CMK (cell line): ENCODE measurements at places on chromosomes 6 and 20.

- DNase-seq: no peak
Observed at GRCh38 chr20:24148372-24148771, 159.8 kb upstream of the GGTLC1 start.

DNA sequence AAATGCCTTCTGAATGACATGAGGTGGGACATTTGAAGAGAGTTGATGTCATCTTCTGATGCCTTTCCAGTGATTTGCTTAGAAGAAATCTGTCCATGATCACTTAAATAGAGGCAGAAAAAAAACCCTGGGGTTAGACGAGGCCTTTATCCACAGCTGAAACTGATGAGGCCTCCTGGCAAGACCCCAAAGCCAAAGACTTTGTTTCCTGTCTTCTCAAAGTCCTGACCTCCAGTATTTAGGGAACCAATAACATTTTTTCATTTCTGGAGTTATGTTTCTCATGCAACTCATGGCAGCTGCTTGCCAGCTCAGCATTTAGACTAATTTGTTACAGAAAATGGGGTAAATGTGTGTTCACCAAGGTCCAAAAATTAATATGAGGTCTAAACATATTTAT lies 248.0 kb upstream of the PRDM1 start:
- DNase-seq: no peak

DNA sequence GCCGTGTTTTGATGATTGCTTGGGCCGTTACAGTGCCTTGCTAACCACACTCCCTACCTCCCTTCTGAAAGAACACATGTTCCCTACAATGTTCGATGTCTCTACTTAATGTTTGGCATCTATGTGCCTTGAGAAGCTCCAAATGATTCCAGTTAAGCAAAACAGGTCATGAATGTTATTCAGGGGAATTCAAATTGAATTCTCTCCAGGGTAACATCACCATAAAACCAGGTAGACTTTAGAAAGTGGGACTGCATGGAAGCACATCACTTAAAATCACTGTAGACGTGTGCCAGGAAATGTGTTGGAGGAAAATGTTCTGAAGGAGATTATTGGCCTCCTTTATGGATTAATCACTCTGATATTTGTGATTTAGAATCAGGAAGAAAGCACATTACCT lies 128.1 kb downstream of the ADAT2 start:
- DNase-seq: no peak

GRCh38 chr6:98463038-98464000 lies 371.1 kb upstream of the POU3F2 start:
- no peak for DNase-seq

- DNase-seq: no peak
Observed at GRCh38 chr6:132153221-132153898, 202.2 kb upstream of the CCN2 start.

DNA sequence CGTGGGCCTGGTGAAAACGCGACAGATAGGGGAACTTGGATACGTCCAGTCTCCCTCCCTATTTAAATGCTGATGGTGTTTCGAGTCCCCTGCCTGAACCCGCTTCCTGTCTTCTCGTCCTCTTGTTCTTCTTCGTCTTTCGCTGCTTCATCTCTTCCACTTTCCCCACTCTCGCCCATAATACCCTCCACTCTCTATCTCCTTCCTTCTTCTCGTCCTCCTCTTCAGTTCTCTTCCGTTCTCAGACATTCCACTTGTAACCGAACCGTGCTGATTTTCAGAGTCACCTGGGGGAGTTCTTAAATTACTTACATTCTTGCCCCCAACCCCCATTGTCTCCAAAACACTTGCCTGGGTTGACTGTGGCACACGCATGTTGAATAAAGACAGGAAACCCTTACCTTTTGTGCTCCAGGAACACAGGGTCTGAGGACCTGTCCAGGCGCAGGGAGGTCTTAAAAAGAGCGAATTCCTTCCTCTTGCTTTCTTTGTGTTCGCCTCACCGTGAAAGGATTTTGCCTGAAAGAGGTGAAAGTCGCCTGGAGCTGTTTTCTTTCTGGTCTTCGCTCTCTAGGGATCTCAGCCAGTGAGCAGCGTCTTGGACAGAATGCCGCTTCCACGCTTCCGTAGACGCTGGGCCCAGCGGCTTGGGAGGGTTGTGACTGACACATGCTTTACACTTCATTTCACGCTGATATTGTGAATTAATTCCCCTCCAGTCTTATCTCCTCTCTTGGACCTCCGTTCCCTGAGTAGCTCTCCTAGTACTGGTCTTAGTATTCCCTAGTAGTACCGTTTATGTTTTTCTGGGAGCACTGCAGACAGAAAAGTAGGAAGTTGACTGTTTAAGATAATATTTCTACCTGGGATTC lies 184.0 kb downstream of the GPX5 start:
- no peak for DNase-seq

DNA sequence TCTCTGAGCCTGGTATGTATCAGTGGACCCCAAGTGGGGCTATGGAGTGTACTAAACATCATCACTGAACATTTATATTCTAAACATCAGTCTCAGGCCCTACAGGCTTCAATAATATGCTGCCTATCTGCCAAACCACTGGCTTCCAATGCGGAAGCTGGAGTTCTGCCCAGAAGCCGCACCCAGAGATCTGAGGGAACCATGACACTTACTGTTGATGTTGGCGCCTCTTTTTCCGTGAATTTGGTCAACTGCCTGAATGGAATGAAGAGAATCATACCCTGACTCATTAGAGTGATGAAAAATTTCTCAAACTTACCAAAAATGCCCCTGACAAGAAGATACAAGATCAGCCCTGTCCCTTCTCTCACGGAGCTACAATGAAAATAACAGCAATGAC lies 66.2 kb downstream of the SLC22A23 start:
- DNase-seq: no peak

- DNase-seq: no peak
Observed at GRCh38 chr20:21049305-21049828, 56.8 kb downstream of the LINC00237 start.

GRCh38 chr6:98203170-98203806 lies 631.1 kb upstream of the POU3F2 start:
- DNase-seq: no peak

- peak; percentile 43 for DNase-seq
Observed at GRCh38 chr6:13908955-13909381, 15.8 kb upstream of the RNF182 start.

GRCh38 chr6:6711832-6712448 lies 123.4 kb downstream of the LY86 start:
- no peak for DNase-seq

- DNase-seq: no peak
Observed at GRCh38 chr6:40393641-40394040, 193.5 kb downstream of the LRFN2 start.

GRCh38 chr6:120129228-120129627 lies 779.7 kb upstream of the MAN1A1 start:
- DNase-seq: no peak

DNA sequence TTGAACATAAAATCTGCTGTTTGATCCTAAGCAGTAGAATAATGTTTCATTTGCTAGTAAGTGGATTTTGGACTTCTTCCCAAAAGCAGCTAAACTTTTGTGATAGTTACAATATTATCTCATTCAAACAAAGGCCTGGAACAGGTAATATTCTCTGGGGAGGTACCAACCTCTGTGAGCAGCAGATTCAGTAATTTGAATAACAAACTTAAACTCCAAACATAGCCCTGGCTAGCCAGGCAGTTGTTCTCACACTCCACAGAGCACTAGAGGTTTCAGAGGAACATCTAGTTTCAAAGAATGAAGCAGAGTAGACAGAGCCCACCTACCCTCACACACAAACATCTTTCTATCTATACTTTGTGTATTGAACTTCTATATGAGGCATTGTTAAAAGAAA lies 40.9 kb downstream of the LGSN start:
- DNase-seq: no peak

- no peak for DNase-seq
Observed at GRCh38 chr20:59783641-59784010, 149.8 kb downstream of the SYCP2 start.

DNA sequence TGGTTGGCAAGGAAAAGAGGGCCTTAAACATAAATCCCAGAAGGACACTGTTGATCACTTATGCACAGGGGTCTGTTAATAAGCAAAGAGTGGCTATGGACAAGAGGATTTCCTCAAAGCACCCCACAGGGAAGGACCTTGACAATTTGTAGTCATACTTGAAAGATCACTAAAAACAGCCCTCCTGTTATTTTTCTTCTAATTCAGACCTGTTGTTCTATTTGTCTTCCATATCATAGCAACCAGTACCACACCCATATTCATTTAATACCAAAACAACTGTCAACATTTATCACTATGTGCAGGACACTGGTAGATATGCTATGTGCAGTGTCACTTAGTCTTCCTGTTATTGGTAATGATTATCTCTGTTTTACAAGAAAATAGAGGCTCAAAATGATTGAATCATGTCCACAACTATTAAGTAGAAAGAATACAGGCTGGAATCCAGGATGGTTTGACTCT lies 3.2 kb upstream of the DYNLRB1 start:
- DNase-seq: no peak
